Ascending aorta (tissue), 2 donors: ENCODE measurements at places on chromosomes 3 and 15. TPM values are rescaled to one million over a fixed set of nuclear protein-coding genes. Genes with fewer than 3 reads are reported as not detected.
A peak's percentile ranks its signal among the peaks of the same experiment; 100 is the strongest.

DNA sequence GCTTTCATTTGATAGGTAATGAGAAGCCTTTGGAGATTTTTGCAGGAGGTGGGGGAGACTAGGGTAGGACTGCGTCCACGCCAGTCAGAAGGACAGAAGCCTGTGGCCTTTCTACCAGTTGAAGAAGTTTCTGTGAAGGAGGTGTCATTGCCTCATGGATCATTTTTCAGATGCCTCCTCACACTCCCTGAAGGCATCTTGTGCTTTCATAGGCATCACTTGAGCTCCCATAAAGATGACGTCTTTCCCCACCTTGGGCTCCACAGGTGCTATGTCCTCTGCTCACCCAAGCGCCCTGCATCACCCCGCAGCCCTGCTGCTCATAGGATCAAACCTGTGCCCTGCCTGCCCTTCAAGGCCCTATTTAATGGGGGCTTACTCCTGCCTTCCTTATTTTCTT lies 7.5 kb upstream of the ITGA11 start:
- no peak for DNase-seq

DNA sequence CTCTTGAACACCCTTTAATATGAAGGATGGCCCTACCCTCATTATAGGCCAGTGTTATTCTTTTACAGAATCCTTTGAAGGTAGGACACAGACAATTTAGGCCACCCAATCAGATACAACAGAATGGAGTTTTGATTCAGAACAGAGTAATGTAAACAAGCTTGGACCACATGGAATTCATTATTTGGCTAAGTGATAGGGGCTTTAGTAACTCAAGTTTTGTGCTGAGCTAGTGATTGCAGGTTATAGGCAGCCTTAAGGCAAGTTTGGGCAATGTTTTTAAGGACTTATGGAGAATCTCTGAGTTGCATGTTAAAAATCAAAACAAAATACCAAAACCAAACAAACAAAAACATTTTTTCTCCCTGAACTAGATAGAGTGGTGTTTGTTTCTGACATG lies 312.1 kb upstream of the ROBO1 start:
- DNase-seq: no peak

DNA sequence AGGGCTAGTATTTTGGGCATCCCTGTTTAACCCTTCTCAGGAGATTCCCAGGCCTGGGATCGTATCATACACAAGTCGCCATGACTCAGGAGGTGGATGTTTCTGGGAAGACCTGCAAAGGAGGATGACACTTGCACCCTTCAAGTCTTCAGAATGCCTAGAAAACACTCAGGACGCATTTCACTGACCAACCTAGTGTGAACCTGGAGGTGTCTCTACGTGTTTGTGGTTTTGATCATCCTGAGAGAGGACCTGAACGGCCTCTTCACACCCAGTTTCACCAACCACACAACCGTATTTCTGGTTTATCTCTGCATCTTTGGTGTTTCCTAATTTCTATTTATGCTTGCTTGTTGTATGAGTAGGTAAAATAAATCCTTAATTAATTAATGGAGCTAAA lies 2.8 kb upstream of the CLDND1 start:
- DNase-seq: no peak

DNA sequence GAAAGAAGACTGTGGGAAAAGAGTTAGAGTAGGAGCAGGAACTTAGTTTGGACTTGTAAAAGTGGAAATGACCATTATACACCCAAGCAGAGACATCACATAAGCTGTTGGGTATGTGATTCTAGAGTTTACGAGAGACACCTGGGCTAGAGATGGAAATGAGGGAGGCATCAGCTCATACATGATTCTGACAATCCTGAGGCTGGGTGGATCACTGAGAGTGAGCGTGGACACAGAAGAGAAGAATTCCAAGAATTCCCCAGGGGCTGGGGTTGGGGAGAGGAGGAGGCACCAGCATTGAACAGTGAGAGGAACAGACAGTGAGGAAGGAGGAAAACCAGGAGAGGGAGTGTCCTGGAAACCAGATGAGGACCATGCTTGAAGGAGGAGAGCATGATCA lies 113.5 kb downstream of the KCNAB1 start:
- no peak for DNase-seq

DNA sequence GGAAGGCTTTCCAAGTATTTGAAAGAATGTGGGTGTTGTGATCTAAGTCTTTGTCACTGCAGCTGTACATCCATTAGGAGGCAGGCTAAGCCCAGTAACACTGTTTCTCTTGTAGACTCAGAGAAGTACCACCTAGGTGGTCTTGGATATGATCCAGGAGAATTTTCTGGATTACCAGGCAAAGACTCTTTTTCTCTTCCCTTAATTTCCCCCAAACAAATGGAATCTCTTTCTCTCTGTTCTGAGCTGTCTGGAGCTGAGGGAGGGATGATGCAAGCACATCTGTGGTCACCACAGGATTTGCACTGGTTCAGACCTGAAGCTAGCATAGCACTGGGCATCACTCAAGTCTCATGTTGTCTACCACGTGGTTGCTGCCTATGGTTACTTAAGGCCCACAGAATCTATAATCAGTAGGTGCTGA lies 227.6 kb downstream of the NECTIN3 start:
- no peak for DNase-seq

DNA sequence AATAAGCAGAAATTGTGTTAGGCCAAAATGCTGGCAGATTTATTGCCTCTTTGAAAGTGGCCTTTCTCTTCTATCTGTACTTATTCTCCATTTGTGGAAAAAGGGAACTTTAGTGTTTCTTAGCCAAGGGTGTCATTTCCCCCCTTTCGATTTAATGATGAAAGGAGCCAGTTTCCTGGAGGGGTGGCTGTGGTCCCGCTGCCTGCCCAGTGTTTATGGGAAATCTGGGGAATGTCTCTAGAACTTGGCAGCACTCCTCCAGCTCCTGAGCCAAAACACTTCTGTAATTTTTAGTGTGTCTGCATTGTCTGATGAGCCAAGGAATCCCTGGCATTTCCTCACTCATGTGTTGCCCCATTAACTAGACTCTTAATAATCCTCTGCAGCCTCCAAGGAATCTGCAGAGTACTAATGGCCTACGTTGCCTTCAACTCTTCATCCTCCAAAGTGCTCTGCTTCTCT lies 448.8 kb downstream of the GRM7 start:
- DNase-seq: no peak

DNA sequence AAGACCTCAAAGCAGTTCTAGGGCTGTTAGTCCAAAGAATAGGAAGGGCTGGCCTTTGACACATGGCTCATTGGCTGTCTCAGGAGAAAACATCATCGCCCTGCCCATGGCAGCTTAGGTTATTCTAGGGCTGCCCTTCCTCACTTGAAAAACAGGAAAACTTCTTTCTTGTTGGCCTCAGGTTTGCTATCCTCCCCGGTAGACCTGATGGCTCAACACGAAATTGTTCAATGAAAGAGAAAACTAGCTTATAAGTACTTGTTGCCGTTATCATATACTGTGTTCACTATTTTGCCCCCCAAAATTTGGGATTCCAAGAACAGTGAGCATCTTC lies 602 bp upstream of the SLTM start:
- DNase-seq: no peak

- DNase-seq: no peak
Measured at GRCh38 chr3:124648551-124648950, 81.7 kb upstream of the UMPS start.

DNA sequence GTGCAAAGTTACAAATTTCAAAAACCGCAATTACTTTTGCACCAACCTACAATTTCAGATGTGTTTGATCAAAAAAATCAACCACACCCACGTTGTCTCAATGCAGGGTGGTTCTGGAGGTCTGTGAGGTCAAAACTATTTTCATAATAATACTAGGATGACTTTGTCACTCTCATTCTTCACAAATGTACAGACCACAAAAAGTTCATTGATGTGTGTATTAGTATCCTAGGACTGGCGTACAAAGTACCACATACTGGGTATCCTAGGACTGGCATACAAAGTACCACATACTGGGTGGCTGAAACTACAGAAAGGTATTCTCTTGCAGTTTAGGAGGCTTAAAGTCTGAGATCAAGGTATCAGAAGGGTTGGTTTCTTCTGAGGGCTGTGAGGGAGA lies 13.0 kb downstream of the SUCLG2 start:
- DNase-seq: no peak

DNA sequence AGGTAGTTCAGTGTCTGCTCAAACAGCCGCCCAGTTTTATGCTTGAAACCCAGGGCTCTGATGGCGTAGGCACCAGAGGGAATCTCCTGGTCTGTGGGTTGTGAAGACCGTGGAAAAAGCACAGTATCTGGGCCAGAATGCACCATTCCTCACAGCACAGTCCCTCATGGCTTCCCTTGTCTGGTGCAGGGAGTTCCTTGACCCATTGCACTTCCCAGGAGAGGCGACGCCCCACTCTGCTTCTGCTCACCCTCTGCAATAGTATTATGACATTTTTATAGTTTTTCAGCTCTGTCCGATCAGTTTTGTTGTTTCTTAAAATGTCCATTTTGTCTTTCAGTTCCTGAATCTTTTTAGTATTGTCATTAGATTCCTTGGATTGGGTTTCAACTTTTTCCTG lies 343.5 kb downstream of the EDEM1 start:
- no peak for DNase-seq

- no peak for DNase-seq
Measured at GRCh38 chr3:152595975-152596821, 238.7 kb upstream of the P2RY1 start.

- no peak for DNase-seq
Measured at GRCh38 chr15:27238209-27238608, 267.2 kb downstream of the GABRG3 start.

- DNase-seq: peak; percentile 62
Measured at GRCh38 chr15:49270541-49271421, 100.7 kb downstream of the GALK2 start.

- no peak for DNase-seq
Measured at GRCh38 chr3:42732829-42733459, 30.3 kb upstream of the HHATL start.

DNA sequence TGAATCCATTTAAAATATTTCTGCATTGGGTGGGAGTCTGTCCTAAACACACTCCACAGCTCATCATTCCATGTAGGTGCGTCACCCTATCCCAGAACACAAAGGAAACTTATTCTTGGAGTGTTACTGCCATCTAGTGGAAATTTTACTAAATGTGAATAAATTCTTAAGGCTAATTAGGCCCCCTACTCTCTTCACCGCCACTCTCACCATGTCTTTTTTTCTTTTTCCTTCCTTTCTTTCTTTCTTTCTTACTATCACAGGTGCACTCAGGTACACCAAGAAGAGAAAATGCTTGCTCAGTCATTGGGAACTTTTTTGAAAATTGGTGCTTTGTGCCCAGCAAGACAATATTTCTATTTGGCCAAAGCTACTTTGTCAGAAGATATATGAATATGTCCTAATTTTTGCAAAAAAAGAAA lies 26.4 kb upstream of the ATP8B4 start:
- no peak for DNase-seq

DNA sequence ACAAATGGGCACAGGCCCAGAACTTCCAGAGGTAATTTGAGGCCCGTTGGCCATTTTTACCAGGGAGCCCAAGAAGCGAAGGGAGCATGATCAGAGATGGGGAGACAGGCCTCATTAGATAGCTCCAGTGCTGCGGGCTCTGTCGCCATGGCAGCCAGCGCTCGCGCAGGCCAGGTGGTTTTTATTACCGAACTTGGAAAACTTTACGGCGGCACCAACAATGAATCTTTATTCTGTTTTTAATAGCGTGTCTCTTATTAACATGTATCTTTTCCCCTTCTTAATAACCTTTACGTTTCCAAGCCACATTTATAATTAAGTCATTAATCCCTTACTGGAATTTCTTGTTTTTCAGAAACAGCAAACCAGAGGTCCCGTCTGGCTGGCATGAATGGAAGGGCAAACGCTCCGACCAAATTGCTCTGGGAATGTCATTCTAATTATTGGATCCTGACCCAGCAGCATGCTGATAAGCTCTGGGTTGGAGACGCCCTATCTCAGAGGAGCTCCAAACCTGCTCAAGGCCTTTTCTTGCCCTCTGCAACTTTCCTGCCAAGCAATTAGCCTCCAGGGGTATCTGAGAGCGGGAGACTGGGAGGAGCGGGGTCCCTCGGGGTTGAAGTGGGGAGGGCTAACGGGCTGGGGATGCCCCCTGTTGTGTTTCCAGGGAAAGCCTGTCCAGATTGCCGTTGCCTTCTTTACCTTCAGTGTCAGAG lies 256.4 kb downstream of the TLE3 start:
- DNase-seq: no peak

DNA sequence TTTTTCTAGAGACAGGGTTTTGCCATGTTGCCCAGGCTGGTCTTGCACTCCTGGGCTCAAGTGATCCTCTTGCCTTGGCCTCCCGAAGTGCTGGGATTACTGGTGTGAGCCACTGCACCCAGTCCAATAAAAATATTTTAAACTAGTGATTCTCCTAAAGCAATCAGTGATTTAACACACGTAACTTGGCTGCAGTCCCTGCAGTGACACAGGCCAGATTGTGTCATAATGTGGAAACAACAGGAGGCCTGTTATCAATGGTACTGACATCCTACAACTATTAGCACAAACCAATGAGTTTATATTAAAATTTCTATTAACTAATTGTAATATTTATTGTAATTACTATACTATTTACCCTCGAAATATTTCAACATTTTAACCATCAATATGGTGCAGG lies 1.6 kb upstream of the SEC61A1 start:
- DNase-seq: no peak

- DNase-seq: no peak
Measured at GRCh38 chr3:180564676-180565075, 37.3 kb upstream of the TTC14 start.

GRCh38 chr3:72690629-72691028 lies 157.6 kb downstream of the SHQ1 start:
- DNase-seq: no peak

GRCh38 chr3:182763896-182764295 lies 29.4 kb upstream of the ATP11B start:
- DNase-seq: no peak

Gene RLBP1
- not detected for total RNA-seq

Gene ADGRG7
- total RNA-seq: not detected

Gene KLHL6
- 1.5 TPM for total RNA-seq

Gene P3H2
- total RNA-seq: 15.6 TPM

Gene MLF1
- 3.3 TPM for total RNA-seq

Gene ATP13A5
- total RNA-seq: not detected

Gene PARP15
- total RNA-seq: not detected

Gene CLDN11
- total RNA-seq: 7.0 TPM

Gene FBXW12
- not detected for total RNA-seq

Gene LMAN1L
- not detected for total RNA-seq

Gene PLXNB1
- total RNA-seq: 160 TPM
